CD4-positive, alpha-beta T cell treated with Interleukin-6 for 4 hours (primary cell): ENCODE measurements at places on chromosomes 13 and 19.

- no peak for DNase-seq
These were observed 37.5 kb upstream of the PCDH20 start for GRCh38 chr13:61453121-61453520.

DNA sequence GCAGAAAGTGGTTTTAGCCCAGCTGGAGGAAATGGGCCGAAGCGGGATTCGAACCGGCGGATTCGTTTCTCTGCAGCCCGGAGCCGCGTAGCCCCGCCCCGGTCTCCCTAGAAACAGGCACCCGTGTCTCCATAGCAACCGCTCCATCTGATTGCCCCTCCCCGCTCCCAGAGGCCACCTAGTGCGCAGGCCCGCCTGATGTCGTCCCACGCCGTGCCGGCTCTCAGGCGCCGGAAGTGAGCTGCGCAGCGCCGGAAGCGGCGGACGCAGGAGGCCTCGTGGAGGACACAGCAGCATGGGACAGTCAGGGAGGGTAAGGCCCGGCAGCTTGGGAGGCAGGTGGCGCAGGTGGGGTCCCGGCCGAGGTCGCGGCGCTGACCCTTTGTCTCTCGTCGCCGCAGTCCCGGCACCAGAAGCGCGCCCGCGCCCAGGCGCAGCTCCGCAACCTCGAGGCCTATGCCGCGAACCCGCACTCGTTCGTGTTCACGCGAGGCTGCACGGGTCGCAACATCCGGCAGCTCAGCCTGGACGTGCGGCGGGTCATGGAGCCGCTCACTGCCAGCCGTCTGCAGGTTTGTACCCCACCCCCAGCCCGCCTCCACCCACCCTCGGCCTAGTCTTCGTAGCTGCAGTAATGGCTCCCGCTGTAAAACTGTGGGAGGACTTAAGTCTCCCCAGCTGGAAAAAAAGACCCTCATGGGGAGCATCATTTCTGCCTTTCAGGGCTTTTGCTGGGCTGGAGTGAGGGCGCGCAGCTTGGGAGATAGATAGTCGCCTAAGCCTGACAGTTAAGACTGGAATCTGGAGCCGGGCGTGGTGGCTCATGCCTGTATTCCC is at the start of gene PPAN:
PPAN (plus strand) TSS at position 263 of the 837 bp plus-strand sequence; CDS start at position 296, 33 bp downstream.
- peak; percentile 98 for DNase-seq

DNA sequence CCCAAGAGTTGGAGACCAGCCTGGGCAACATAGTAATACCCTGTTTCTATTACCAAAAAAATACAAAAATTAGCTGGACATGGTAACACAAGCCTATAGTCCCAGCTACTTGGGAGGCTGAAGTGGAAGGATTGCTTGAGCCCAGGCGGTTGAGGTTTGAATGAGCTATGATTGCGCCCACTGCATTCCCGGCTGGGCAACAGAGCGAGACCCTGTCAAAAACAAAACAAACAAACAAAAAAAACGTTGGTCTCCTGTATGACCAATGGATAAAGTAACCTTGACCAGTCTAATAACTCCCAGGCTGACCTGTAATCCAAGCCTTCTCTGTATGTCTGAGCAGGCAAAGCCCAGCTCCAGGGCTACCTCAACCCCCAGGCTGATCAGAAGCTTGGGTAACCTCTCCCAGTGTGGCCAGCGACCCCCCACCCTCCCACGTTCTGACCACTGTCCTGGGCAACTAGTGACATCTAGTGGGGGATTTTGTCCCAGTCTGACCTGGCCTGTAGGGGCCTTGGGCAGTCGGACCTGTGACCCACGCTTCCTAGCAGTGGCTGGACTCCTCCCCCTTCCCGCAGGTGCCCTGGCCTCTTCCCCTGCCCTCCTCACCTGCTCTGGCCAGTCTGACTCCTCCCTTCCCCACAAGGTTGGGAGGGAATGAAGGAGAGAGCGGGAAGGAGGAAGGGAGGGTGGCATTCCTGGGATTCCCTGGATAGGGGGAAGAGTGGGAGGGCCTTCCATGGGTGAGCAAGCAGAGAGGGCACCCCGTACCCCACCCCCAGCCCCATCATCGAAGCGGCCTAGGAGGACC is 1.0 kb upstream of the BCAM start:
- no peak for DNase-seq

DNA sequence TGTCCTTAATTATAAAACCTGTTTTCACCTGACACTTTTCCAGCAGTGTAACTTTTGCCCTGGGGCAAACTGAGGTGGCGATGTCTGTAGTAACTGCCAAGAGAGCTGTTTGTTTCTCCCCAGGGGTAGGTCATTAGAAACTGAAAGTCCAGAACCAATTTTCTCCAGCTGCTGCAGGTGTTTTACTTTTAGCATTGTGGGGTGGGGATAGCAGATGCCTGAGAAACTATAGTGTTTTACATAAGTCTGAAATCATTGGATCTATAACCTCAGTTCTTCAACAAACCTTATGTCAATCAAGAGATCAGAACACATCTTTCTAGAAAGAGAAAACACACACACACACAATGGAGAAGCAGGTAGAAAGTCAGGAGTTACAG is 92.7 kb downstream of the LHFPL6 start:
- no peak for DNase-seq

DNA sequence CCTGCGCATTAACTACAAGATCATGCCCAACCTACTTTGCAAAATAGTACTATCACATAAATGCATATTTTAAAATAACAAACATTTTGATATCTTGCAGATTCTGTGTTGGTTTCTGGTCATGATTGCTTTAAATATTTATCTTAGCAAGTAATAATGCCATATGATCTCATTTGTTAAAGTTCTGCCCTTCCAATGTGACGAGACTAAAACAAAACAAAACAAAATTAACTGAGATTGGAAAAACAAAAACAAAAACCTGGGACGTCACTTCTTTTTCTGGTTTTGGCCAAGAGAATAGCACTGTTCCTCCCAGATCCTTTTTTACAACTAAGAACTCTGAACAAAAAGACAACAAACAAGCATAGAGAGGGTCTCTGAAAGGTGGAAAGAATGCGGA is 436.3 kb downstream of the DACH1 start:
- no peak for DNase-seq

- DNase-seq = peak; percentile 50
These were observed at the start of gene SYT3 for GRCh38 chr19:50639121-50640112. Gene SYT3, minus strand, starts transcription at chr19:50639881. Its CDS starts 2,470 bp downstream, at chr19:50637411.

DNA sequence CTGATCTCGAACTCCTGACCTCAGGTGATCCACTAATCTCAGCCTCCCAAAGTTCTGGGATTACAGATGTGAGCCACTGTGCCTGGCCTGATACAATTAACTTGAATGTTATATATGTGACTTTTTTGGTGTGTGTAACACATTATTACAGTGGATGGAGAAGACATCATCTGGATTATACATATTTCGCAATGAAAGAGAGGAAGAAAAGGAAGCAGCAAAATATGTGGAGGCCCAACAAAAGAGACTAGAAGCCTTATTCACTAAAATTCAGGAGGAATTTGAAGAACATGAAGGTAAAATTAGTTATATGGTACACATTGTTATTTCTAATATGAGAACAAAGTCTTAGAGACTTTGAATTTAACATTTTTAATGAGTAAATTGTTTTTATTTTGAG is 55.5 kb downstream of the BRCA2 start:
- DNase-seq = no peak

- no peak for DNase-seq
These were observed 2.7 kb upstream of the ACP5 start for GRCh38 chr19:11580116-11580515.

- no peak for DNase-seq
These were observed 35.9 kb upstream of the MAB21L1 start for GRCh38 chr13:35512271-35512920.

DNA sequence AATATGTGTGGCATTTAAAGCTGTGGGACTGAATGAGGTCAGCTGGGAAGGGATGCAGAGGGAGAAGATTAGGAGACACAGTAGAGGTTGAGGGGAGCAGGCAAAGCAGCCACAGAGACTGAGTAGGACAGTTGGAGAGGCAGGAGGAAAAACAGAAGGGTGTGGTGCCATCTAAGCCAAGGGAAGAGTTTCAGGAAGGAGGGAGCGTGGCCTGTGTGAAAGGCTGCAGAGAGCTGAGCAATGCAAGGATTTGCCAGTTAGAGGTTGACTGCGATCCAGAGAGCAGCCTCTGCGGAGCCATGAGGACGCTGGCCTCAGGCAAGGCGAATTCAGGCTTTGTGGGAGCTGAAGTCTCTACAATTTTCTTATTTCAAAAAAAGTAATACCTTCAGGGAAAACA is 28.9 kb downstream of the SOX21 start:
- no peak for DNase-seq

- DNase-seq = no peak
These were observed 173.0 kb downstream of the TEX29 start for GRCh38 chr13:111493468-111493867.

- no peak for DNase-seq
These were observed at the start of gene SLC15A1 for GRCh38 chr13:98752467-98753290. Gene SLC15A1, minus strand, starts transcription at chr13:98752672. Its CDS starts 74 bp downstream, at chr13:98752598.

DNA sequence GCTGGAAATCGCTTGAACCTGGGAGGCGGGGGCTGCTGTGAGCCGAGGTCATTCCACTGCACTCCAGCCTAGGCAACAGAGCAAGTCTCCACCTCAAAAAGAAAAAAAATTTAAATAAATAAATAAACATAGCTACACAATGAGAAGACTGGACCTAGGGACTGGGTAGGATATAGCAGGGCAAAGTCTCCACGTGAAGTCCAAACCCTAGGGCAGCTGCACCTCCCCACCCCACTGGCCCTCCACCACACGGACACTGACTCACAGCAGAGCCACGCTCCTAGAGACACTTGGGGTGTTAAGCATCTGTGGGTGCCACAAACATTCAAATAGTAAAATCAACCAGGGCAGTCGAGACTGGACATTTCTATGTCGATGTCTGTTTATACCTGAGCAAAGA is 7.1 kb downstream of the LATS2 start:
- DNase-seq = no peak
